ENCODE measurements at places on chromosomes 7 and 10. TPM values are rescaled to one million over a fixed set of nuclear protein-coding genes. Genes with fewer than 3 reads are reported as not detected.

TRDMT1 gene
- 9.6 TPM for total RNA-seq

CCDC7 gene
- 5.8 TPM for total RNA-seq

TMEM270 gene
- not detected for total RNA-seq

ANXA8 gene
- total RNA-seq: not detected

CALHM1 gene
- not detected for total RNA-seq

MKX gene
- 0.58 TPM for total RNA-seq

CTNNA3 gene
- not detected for total RNA-seq

ADAMTS14 gene
- 0.10 TPM for total RNA-seq

C10orf62 gene
- not detected for total RNA-seq

SPDYE2 gene
- not detected for total RNA-seq

MRC1 gene
- 0.06 TPM for total RNA-seq

AMPH gene
- not detected for total RNA-seq

WASHC2A gene
- total RNA-seq: 29.9 TPM

SPDYE8 gene
- not detected for total RNA-seq

GTPBP10 gene
- total RNA-seq: 56.6 TPM

SLC35G1 gene
- total RNA-seq: 4.0 TPM

ACTL6B gene
- not detected for total RNA-seq

GTF2I gene
- total RNA-seq: 151 TPM

SORCS1 gene
- not detected for total RNA-seq

STYXL1 gene
- total RNA-seq: 28.2 TPM

PARD3 gene
- total RNA-seq: 1.3 TPM

CHAT gene
- total RNA-seq: not detected

SLC13A1 gene
- total RNA-seq: not detected

FANK1 gene
- 0.92 TPM for total RNA-seq

NME8 gene
- total RNA-seq: not detected

PIK3CG gene
- 26.3 TPM for total RNA-seq

TEX47 gene
- total RNA-seq: not detected

ABCC2 gene
- 0.70 TPM for total RNA-seq

TRPV5 gene
- total RNA-seq: not detected

CPN1 gene
- not detected for total RNA-seq

NPTX2 gene
- not detected for total RNA-seq

MYL10 gene
- not detected for total RNA-seq

LRIT1 gene
- total RNA-seq: not detected

COL28A1 gene
- total RNA-seq: 0.04 TPM

SNX10 gene
- total RNA-seq: 33.0 TPM

PRSS2 gene
- not detected for total RNA-seq

ADAM12 gene
- total RNA-seq: 0.08 TPM

WDR86 gene
- total RNA-seq: not detected

LRRD1 gene
- total RNA-seq: not detected

UTF1 gene
- not detected for total RNA-seq

TMEM229A gene
- total RNA-seq: not detected

PLAC9 gene
- total RNA-seq: not detected
